Colonic mucosa (tissue), 4 donors: ENCODE measurements at places on chromosomes 7 and 10. TPM values are rescaled to one million over a fixed set of nuclear protein-coding genes. Genes with fewer than 3 reads are reported as not detected.
A peak's percentile ranks its signal among the peaks of the same experiment; 100 is the strongest.

GRCh38 chr10:6300106-6300783 lies 97.5 kb downstream of the PFKFB3 start:
- DNase-seq, result no peak

- no peak for DNase-seq
Observed at GRCh38 chr7:94050046-94050445, 45.9 kb upstream of the BET1 start.

DNA sequence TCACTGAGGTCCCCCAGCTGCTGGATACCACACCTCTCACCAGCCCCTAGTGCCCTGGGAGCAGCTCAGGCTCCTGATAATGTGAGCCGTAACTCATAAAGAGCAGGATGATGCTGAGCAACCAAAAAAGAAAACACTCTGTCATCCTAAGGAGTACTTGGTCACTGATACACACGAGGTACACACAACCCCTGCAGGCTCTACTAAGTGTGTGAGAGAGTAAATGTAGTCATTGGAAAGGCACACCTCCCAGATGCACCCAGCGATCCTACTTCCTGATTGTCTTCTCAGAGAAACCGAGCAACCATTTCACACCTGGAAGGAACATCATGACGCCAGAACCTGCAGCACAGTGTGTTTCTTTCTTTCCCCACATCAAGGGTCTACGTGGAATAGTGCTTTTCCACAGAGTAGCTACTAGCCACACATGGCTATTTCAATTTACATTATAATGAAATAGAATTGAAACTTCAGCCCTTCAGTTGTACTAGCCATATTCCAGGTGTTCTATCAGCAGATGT lies 34.2 kb downstream of the FIGNL1 start:
- no peak for DNase-seq

DNA sequence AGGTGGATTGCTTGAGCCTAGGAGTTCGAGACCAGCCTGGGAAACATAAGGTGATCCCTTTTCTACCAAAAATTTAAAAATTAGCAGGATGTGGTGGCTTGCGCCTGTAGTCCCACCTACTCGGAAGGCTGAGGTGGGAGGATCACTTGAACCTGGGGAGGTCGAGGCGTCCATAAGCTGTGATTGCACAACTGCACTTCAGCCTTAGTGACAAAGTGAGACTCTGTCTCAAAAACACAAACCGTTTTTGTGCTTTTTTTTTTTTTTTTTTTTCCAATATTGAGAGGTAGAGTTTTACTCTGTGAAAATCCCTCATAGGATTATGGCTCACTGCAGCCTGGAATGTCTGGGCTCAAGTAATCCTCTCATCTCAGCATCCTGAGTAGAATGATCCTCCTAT lies 14.1 kb downstream of the CCAR1 start:
- no peak for DNase-seq

GRCh38 chr7:128453836-128454804 lies 1.6 kb upstream of the HILPDA start:
- peak; percentile 51 for DNase-seq

Gene ZNF716
- total RNA-seq, result not detected

DNA sequence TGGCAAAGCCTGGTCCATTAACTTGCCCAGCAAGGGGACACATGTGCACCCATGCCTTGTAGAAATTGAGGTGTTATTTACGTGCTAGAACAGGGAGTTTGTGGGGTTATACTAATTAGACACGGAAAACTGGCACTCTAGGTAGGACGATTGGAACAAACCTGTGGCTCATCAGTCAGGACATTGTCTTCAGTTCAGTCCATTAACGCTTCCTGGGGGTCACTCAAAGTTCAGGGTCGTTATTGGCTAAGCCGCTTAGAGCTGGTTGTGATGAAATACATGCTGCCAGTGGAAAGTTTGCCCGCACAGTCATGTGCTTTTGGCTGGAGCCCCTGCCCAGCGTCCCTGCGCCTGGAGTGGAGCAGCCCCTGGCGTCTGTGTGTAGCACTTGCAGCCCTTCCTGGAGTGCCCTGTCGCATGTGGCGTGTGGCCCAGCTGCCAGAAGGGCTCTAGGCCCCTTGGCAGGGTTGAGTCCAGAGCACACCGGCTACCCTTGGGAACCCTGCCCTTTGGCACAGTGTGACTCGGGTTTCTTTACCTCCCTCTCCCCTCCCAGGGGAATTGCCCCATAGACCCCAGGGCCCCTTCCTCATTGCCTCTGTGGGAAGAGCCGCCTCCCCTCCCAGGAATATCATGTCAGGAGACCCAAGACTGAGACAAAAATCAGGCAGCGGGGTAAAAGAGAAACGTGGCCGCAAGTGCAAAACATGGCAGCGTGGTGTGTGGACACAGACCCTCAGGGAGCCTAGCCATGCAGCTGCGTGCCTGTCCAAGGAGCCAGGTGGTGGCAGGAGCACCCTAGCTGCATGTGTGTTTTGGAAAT lies 9.8 kb downstream of the ZNF775 start:
- DNase-seq, result peak; percentile 73

Gene CPXM2
- 12.9 TPM for total RNA-seq

Gene HMX3
- total RNA-seq, result 0.35 TPM

Gene WAPL
- 33.9 TPM for total RNA-seq

- DNase-seq, result no peak
Observed at GRCh38 chr10:89305766-89306433, 4.1 kb downstream of the IFIT2 start.

DNA sequence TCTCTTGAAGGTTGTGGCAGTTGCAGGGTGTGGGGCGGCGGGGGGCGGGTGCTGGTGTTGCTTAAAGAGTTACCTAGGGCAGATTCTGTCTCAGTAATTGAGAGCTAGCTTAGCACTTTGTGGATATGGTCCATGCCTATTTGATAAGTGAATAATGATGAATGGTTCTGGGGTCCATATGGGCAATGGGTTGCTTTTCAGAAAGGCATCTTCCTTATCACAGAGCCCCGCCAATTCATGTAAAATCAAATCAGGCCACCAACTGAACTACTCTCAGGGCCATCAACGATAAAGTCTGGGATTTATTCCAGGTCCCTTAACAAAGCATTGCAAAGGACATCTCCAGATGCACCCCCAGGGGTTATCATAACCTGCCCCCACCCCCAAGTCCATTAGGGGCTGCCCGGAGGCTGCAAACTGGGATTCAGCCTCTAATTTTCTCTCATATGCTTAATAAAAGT lies 1.8 kb upstream of the PRRT4 start:
- no peak for DNase-seq

- no peak for DNase-seq
Observed at GRCh38 chr7:49893131-49893530, 119.7 kb downstream of the VWC2 start.

Gene CAMK2G
- total RNA-seq, result 45.8 TPM

Gene TMEM178B
- total RNA-seq, result 0.17 TPM

GRCh38 chr7:78311181-78311580 lies 512.6 kb downstream of the PHTF2 start:
- DNase-seq, result no peak

Gene RAPGEF5
- 39.9 TPM for total RNA-seq

DNA sequence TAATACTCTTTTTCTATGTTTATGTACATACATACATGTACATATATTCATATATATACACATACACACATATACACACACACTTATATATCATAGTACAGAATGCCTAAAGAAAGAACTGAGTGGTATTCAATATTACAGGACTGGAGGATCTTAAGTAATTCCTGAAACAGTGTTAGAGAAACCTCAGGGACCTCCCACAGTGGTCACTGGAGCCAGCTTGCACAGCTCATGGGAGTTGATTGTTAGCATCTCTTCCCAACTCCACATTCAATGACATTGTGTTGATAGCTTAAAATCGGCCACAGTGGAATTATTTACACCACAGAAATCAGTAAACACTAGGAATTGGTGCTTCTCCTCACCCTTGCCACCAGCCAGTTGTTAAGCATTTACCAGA lies 6.0 kb downstream of the LRRC17 start:
- no peak for DNase-seq

Gene POLR2J2
- total RNA-seq, result 12.8 TPM

Gene ASL
- 144 TPM for total RNA-seq

Gene ACADSB
- 17.6 TPM for total RNA-seq

Gene AKAP9
- 140 TPM for total RNA-seq

DNA sequence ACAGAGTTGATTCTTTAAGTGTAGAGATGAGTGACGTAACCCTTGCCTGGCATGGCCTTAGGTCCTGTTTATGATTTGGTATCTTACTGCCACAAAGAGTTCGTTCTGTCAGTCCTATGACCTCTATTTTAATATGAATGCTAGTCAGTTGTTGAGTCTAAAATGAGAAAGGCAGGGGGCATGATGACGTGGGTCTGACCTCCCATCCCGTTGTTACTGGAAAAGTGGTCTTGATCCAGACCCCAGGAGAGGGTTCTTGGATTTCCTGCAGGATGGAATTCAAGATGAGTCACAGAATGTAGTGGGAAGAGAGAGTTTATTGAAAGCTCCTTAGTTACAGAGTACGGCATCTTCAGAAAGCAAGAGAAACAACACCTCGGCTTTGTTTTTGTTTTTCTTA lies 317.0 kb upstream of the COBL start:
- DNase-seq, result no peak

DNA sequence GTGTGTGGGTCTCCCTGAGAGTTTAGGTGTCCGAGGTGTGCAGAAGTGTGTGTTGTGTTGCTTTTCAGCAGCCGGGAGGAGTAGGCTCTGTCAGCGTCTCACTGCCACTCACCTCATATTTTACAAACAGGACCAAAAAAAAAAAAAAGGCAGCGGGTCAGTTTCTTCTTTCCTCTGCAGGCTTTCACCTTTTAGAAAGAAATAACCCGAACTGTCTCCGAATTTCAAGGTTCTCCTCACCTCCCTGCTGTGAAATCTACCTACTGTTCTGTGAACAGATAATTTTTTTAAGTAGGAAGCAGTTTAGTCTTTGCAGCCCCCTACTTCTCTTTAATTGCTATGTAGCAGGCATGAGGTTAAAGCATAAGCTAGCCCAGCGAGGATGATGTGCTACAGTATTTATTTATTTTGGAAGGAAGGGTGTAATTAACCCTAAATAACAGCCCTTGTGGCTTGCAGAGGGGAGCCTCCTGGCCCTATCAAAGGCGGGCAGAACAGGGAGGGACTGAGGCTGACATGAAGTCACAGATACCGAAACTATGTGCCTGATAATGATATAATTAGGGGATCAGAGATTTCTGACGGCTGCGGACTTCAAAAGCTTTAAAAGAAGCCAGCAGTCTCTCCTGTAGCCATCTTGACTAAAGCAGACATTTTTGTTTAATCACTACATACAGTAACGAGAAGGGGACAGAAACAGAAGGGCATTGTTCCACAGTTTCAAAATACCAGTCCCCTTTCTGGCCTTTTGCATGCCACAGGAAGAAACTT lies 1.6 kb downstream of the BAMBI start:
- DNase-seq, result peak; percentile 21

Gene CACNB2
- total RNA-seq, result 12.1 TPM

DNA sequence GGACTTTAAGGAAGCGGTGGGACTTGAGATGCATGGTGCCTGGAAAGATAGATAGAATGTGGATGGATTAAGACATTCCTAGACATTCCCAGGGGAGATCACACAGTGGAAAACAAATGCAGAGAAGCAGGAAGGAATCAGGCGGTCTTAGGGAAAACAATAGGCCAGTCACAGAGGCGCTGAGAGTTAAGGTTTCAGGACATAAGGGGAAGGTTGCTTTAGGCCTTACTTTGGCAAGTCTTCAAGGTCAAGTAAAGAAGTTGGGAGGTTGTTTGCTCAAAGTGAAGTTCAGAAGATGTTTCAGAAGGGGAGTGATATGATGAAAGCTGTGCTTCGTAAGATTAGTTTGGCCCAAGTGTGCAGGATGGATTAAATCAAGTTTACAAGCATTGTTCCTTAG lies 109.4 kb downstream of the SUGCT start:
- DNase-seq, result no peak

DNA sequence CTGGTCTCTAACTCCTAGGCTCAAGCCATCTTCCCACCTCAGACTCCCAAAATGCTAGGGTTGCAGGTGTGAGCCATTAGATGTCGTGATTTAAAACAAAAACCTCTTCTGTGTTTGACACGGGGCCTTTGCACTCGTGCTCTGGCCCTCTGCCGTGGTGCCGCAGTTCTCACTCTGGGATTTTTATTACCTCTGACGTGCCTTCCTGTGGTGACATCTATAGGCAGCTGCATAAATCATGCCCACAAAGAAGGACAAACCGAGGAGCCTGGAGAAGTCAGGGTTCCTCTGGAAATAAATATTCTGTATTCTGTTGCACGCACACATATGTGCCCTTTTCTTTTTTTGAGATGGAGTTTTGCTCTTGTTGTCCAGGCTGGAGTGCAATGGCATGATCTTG lies 25.9 kb upstream of the OCM start:
- DNase-seq, result no peak

DNA sequence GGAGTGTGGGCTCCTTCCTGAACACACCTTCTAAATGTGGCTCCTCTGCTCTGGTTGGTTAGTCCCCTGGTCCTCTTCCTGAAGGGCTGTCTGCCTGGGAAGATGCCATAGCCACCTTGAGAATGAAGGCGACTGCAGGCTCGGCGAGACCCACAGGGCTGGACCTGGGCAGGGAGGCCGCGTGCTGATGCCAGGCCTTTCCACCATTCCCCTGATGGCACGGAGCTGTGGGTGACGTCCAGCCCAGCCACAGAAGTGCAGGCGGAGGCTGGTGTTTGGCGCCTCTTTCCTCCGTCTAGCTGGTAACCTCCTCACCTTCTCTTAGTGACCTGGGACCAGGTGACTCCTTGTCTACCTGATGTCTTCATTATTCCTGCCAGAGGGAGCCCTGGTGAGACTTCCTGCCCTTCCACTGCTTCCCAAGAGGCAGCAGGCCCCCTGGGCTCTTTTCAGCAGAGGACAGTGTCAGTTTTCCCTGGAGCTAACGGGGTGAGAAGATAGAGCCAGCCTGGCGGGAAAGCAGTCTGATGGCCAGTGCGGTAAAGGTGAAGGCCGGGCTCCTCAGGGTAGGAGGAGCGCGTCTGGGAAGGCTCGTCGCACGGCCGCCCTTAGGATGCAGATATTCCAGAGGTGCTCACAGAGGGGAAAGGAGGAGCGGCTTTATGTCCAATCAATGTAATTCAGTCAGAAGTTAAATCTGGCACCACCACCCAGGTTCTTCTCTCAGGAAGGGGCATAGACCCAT lies 34.9 kb downstream of the GBX1 start:
- no peak for DNase-seq

GRCh38 chr10:86815035-86815617 lies 58.7 kb downstream of the BMPR1A start:
- DNase-seq, result no peak

- no peak for DNase-seq
Observed at GRCh38 chr10:235915-236314, 100.7 kb downstream of the ZMYND11 start.

- no peak for DNase-seq
Observed at GRCh38 chr10:4103603-4104002, 318.6 kb upstream of the KLF6 start.

DNA sequence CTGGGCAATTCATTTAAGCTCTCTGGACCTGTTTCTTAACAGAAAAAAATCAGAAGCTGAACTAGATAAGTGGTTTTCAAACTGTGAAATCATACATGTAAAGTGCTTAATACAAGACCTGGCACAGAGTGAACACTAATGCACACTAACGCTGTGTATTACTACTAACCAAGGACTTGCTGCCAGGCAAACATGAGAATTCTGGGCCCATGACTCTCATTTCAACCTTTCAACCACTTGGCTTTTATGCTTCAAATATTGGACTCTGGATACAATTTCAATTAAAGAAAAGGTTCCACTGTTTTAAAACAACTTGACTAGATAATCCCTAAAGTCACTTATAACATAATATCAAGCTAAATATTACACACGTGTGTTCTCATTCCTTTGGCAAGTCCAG lies 73.4 kb downstream of the SRPK2 start:
- DNase-seq, result no peak

GRCh38 chr7:96997512-96998032 lies 7.8 kb upstream of the DLX6 start:
- no peak for DNase-seq
